ENCODE measurements at places on chromosomes 1 and 21.

DNA sequence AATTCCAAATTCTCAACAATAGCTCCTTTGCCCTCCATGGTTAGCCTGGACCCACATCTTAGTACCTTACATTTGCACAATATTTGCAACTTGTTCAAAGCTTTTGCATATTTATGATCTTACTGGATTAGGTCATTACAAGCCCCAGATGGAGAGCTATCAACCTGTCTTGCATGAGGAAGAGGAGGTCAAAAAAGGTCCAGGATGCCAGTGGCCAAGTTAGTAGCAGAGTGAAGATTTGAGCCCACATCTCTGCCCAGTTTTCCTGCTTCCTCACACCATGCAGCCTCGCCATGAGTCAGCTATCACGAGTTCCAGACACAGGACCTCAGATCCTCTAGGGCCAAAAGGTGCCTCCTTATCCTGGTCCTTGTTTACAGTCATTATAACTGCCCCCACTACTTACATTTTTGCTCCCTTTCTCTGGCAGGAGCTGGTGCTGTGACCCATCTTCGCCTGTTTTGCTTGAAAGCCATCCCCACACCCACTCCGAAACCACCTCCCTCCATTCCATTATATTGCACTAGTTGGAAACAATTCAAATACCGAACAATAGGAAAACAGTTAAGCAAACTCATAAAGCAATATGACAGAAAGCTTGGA, 5.0 kb upstream of the AHCYL1 start:
- DNase-seq = peak; percentile 80

- DNase-seq = no peak
Measured at GRCh38 chr21:45465611-45466329, 60.8 kb downstream of the COL18A1 start.

DNA sequence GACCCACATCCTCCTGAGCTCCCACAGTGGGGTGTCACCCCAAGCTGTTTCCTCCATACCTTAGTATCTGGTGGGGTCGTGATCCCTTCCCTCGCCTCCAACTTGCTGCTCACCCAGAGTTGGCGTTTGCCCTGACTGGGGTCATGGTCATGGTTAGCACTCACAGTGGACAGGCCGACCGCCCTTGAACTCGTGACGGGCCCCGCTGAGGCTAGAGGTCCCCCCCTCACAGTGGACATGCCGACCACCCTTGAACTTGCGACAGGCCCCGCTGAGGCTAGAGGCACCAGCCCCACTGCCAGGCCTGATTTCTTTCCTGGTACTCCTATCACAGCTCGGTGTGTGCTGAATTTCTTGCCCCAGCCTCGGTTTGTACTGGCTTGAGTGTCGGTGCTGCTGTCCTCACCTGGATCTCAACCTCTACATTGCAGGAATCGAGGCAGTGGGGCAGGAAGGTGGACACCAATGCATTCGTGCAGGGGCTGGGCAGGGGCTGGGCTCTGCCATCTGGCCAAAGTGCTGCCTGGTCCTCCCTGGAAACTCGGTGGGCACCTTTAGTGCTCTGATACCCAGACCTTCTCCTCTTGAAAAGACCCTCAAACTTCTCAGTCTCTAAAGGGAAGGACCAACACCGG, 37.5 kb upstream of the AJAP1 start:
- DNase-seq = no peak

- no peak for DNase-seq
Measured at GRCh38 chr1:240691909-240692705, 80.2 kb upstream of the GREM2 start.

GRCh38 chr1:14242123-14242522, 356.4 kb upstream of the KAZN start:
- DNase-seq = no peak

Measured in NCI-H526 treated with DMSO at 0.1 percent for 48 hours (cell line).